Activated CD8-positive, alpha-beta T cell treated with anti-CD3 and anti-CD28 coated beads for 36 hours (primary cell): ENCODE measurements at places on chromosomes 11 and 22. TPM values are rescaled to one million over a fixed set of nuclear protein-coding genes. Genes with fewer than 3 reads are reported as not detected.

Gene TNNT3
- total RNA-seq: 4.9 TPM

Gene HSPB2
- total RNA-seq: not detected

Gene LDHAL6A
- not detected for total RNA-seq

Gene OLFML1
- not detected for total RNA-seq

Gene OR8D1
- not detected for total RNA-seq

Gene PPP1CA
- total RNA-seq: 249 TPM

Gene P2RX3
- not detected for total RNA-seq

Gene DDTL
- total RNA-seq: not detected

Gene PHRF1
- 44.5 TPM for total RNA-seq

Gene CARD16
- total RNA-seq: 13.1 TPM

Gene P2RX6
- 0.25 TPM for total RNA-seq

Gene PLAAT4
- total RNA-seq: 26.2 TPM

Gene VPREB1
- total RNA-seq: not detected

Gene MOGAT2
- not detected for total RNA-seq

Gene BATF2
- not detected for total RNA-seq

Gene C11orf86
- total RNA-seq: not detected

Gene DCDC1
- not detected for total RNA-seq

Gene SPECC1L
- 38.9 TPM for total RNA-seq

Gene NPAS4
- not detected for total RNA-seq

Gene DCHS1
- total RNA-seq: 1.6 TPM

Gene CREB3L1
- total RNA-seq: not detected

Gene CYTH4
- total RNA-seq: 33.2 TPM

Gene SAA4
- not detected for total RNA-seq

Gene DGAT2
- total RNA-seq: 1.7 TPM

Gene PNPLA5
- not detected for total RNA-seq

Gene XKR3
- not detected for total RNA-seq

Gene MYBPC3
- not detected for total RNA-seq

Gene MGAT3
- total RNA-seq: 0.90 TPM

Gene ISX
- total RNA-seq: not detected

Gene OR6T1
- total RNA-seq: not detected

Gene CCDC157
- total RNA-seq: 2.4 TPM

Gene PANX2
- 3.9 TPM for total RNA-seq

Gene PTPN5
- total RNA-seq: not detected

Gene ART5
- not detected for total RNA-seq

Gene MRGPRX3
- not detected for total RNA-seq

Gene GSTT2B
- not detected for total RNA-seq

Gene DNAJB13
- total RNA-seq: not detected

Gene CHRM1
- total RNA-seq: not detected

Gene DDI1
- not detected for total RNA-seq

Gene OR2AG2
- total RNA-seq: 0.29 TPM

Gene APOBEC3A
- total RNA-seq: not detected

Gene INPPL1
- 75.9 TPM for total RNA-seq

Gene MIOX
- total RNA-seq: not detected

Gene BSX
- total RNA-seq: not detected

Gene HMOX1
- not detected for total RNA-seq

Gene CASP5
- not detected for total RNA-seq

Gene APLNR
- total RNA-seq: not detected

Gene ZNF214
- total RNA-seq: not detected

Gene BTG4
- 0.98 TPM for total RNA-seq

Gene PVALB
- total RNA-seq: not detected

Gene OR56A1
- not detected for total RNA-seq
